NCI-H748 treated with DMSO at 0.1 percent for 48 hours (cell line): ENCODE measurements at places on chromosomes 5 and 9.
A peak's percentile ranks its signal among the peaks of the same experiment; 100 is the strongest.

DNA sequence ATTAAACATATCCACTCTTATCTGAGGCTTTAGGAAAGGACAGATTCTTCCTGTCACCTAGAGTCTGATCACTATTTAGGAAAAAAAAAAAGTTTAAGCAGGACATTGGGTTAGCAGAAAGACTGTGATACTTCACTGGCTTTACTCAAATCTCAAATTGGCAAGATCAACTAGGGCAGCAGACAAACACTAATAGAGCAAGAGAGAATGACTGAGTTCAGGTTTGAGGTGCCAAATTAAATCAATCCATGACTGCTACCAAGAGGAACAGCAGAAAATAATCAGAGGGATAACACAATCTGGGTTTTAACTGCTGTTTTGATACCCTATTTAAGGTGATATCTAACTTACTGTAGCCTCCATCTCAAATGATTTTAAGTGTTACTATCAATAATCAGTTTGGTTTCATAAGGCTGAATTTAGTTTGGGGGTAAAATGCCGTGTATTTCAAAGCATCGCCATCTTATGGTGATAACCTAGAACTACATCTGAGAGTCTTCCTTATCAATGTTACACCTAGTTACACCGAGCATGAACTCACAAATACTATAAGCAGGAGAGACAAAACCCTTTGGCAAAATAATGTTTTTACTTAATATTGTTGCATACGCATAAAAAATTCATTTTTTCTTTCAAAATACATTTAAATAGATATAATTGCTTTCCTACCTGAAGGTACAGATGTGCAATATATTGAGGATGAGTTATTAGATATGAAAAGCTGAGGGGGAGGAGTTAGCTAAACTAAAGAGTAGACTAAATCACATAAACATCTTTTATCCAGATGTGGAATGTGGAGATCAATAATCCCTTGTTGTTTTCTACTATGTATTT lies 286.4 kb upstream of the CDH12 start:
- peak; percentile 16 for DNase-seq

- no peak for DNase-seq
Measured at GRCh38 chr9:38278931-38279679, 113.4 kb upstream of the ALDH1B1 start.

DNA sequence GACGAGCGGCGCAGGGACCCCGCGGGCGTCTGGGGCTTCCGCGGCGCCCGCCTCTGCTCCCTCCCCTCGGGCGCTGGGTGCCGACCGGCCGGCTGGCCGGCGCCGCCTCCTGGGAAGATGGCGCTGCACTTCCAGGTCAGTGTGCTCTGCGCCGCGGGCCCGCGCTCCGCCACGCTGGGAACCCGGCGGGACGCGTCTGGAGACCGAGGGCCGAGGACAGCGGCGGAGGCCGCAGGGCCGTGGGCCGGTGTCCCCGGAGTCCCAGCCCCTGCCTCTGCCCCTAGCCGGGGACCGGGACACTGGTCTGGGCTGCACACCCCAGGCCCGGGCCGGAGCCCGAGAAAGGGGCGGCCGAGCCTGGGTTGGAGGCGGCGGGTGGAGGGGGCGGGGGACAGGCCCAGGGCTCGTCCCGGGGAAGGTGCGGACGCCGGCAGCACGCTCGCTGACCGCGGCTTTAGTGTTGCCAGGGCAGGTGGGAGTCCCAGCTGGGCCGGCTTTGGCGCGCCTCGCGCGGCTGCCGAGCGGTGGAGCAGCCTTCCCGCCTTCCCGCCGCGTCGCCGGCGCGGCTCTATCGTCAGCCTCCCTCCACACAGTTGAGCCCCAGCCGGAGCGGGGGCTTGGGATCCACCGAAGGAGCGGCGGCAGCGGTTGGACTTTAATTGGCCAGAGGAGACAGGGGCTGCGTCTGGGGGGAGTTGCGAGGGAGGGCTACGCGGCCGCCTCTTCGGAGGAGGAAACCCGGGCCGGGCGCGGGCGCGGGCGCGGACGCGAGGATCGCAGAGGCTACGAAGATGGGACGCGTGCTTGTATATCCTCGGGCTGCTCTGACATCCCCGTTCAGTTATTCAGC lies at the start of gene RANBP17:
TSS of gene RANBP17 (plus strand) at position 102 of the 850 bp plus-strand sequence.
- peak; percentile 67 for DNase-seq

- DNase-seq: no peak
Measured at GRCh38 chr9:11192993-11193392, 580.2 kb upstream of the PTPRD start.

DNA sequence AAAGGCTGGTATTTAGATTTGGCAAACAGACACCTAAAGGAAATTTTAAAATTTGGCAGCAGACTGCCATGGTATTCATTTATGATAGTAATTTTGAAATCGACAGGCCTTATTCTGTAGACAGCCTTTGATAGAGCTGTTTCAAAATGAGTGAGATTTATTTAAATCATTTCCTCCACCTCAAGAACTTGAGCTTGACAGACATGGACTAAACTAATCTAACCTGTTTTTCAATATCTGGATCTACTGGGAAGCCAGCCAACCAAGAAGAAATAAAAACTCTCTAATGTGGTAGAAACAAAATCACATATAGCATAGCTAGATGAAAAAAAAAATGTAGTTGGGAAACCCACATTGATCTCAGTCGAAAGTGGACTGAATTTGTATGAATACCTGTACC lies 56.9 kb upstream of the RASA1 start:
- DNase-seq: no peak

DNA sequence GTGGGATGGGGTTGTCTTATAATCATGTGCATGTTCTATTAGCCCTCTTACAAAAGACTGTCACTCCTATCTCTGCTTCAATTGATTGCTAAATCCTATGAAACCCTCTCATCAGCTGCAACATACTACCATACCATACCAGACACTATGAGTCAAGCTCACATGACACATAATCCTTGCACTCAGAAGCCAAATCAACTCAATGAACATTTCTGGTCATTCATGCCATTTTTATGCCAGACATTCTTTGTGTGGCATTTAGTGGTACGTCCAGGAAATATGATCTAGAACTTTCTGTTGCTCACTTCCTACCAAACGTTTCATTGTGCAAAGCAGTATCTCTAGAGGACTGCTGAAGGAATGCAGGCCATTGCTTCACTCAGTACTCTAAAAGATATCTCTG lies 159.2 kb upstream of the GNA14 start:
- no peak for DNase-seq

DNA sequence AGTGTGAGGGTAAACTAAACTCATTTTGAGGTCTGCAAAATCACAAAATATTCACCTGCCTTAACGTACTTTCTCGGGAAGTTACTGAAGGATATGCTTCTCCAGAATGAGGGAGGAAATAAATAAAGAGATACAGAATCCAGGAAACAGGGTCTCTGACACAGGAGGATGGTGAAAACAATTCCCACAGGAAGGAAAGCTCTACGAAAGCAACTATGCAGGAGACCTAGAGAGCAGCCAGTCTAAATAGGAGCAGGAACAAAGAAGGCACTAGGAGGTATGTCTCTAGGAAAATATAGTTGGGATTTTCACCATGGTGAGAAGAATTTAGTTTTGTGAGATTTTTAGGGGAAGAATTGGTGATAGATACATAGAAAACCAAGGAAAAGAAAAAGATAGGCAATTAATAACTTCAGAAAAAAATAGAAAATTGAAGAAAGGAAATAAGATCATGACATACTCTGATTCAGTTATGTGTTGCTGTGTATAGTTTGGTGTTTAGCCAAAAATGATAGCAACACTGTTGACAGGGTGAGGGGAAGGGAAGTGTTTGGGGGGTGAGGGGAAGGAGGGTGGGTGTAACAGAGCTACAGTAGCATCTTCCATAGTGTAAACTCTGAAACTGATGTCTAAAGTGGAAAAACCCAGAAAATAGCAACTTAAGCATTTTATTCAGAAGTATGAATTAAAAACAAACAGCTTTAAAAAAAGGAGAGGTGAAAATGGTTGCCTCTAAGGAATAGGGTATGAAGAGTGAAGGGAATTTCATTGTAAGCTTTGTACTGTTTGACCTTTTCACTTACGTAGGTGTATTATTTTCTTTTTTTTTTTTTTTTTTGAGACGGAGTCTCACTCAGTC lies 9.8 kb downstream of the GPR21 start:
- no peak for DNase-seq

GRCh38 chr5:30034870-30035269 lies 1158.6 kb upstream of the CDH6 start:
- DNase-seq: no peak

DNA sequence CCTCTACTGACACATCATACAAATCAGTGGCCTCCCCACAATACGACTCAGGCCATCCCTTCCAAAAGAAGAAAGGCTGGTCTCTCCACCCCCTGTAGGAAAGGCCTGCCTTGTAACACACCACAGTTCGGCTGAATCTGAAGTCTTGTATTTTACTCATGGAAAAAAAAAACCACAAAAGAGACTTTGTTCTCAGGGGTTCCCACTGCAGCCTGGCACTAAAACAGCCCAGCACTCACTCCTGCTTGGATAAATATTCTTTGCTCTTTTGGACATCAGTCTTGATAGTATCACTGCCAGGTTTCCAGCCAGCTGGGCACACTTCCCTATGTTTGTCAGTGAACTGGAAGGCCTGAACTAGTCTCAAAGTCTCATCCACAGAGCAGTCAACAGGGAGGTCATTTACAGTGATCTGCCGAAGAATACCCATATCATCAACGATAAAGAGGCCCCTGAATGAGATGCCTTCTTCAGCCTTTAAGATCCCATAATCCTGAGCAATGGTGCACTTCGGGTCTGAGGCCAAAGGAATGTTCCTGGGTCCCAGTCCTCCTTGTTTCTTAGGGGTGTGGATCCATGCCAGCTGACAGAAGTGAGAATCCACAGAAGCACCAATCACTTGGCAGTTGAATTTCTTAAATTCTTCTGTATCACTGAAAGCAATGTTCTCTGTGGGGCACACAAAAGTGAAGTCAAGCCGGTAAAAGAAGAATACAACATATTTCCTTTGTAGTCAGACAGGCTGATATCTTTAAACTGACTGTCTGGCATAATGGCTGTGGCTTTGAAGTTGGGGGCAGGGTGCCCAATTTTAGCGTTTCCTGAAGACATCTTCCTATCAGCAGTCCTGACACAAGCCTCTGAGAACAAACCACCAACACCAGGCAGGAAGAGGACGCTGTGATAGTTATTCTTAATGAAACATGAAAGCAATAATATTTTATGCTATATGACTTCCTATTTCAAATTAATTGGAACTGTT lies 198.1 kb downstream of the LURAP1L start:
- DNase-seq: peak; percentile 60

DNA sequence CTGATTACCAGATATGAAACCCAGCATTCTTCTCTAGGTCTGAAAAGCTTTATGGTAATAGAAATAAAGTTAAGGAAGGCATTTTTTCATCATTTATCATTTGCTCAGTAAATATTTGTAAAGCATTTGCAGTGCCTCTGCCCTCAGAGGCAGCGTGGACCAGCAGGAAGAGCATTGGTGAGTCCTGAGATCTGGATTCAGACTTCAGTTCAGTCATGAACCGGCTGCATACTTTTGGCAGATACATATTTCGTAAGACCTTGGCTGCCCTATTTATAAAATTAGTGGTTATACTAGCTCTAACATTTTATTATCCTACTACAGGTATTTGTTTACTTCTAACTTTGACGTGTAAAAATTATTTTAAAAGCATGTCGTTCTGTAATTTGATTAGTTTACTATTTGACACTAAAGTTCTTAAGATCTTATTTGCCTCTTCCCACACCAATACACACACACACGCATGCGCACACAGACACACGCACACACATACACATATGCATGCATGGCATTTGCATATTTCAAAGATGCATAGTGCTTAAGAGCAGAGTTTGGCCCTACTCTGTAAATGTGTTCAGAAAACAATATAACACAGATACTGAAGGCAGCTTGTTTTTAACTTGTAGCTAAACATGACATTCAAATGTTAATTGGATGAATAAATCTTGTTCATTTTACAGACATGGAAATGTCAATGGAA lies 101.9 kb downstream of the RPS23 start:
- no peak for DNase-seq

DNA sequence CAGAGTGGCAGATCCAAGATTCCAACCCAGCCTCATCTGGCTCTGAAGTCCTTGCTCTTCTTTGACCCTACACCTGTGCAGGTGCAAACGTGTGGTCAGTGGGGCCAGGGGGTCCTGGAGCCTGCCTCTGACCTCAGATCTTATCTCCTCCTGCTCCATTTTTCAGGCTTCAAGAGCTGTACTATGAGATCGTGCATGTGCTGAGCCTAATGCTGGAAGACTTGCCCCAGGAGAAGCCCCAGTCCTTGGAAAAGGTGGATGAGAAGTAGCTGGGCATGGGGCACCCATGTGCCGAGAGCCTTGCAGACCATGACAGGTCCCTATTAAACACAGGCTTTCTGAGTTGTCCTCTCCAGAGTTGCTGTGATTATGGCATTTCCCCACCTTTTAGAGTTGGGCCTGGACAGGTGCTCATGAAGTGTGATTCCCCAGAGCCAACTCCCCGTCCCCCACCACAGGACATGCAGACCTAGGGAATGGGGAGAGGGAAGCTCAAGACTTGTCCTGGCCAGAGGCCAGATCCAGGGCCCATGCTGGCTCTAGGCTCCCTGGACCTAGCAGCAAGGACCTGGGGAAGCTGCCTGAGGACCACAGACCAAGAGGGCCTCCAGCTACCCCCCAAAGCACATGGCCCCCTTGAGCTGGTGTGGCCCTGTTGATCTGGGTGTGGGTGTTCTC lies 22.5 kb downstream of the PITX1 start:
- DNase-seq: no peak

DNA sequence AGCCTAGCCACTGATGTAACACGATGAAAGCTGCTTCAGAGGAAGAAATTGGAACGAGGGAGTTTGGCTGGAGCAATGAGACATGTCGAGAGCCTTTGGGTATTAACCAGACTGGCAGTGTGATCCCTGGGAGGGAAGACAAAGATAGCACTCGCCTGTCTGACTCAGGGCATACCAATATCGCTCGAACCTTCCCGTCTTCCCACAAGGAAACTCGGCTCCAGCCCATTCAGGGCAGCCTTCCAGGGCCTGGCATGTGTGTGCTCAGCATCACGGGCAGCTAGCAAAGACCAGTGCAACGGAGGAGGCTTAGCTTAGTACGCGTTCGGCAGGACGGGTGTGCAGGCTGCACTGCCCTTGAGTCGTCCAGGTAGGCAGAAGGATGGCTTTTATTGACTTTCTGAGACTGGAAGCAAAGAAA lies 356.9 kb upstream of the WWC1 start:
- no peak for DNase-seq

- no peak for DNase-seq
Measured at GRCh38 chr9:98745470-98745869, 36.7 kb upstream of the GABBR2 start.

DNA sequence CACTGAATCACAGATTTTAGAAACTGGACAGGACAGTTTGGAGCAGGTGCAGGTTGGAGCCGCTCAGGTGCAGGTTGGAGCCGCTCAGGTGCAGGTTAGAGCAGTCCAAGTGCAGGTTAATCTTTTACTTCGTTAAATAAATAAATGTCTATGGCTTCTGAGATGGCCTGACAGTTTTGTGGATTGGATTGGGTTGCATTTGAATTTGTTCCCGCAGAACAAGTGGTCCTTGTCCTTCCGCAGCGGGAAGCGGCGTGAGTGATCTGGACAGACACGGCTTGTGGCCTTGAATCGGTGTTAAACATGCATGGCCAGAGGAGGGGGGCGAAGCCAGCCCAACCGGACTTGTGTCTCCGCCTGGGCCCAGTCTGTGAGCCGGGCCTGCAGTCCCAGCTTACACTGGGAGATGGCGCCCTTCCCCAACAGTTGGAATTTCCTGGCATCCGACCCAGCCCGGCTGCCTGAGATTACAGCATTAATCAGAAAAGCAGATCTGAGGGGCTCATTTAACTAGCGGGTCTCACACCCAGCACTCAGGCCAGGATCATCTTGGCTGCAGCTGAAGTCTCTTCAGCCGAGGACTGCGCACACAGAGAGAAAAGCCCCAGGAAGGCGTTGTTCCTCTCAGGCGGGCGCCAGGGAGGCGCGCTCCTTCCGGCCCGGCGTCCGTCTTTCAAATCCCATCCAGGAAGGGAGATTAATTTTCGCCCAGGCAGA lies 1.5 kb upstream of the OLFM1 start:
- peak; percentile 40 for DNase-seq
